ENCODE measurements at places on chromosomes 6 and 20.

- no peak for DNase-seq
Observed at GRCh38 chr6:100194535-100194934, 200.5 kb upstream of the MCHR2 start.

DNA sequence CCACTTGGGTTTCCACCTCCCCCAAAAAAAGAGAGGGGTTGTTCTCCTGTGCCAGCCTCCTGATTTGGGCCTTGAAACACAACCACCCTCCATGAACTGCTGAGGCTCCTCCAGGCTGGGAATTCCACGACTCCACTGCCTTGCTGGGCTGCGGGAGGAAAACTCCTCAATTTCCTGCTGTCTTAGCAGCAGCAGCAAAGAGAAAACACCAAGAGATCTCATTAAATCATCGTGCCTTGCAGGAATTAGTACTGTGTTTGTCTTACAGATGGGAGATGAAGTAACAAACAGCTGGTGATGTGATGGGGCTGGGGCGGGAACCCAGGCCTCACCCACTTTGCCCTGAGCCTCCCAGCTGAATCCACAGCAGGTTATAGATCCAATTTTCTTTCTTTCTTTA is 29.0 kb downstream of the BPIFB1 start:
- DNase-seq, result no peak

- no peak for DNase-seq
Observed at GRCh38 chr6:71486461-71486860, 197.8 kb downstream of the OGFRL1 start.

DNA sequence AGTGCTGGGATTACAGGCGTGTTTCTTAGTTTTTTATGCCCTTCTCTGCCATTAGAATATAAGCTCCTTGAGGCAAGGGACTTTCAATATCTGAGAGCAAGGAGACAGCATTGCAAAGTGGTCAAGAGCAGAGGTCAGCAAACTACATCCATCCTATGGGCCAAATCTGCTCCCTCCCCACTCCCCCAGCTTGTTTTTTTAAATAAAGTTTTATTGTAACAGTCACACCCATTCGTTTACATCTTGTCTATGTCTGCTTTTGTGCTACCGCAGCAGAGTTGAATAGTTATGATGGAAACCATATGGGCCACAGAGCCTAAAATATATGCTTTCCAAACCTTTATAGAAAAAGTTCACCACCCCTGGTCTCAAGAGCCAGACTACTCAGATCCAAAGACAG is 227.9 kb downstream of the EYA2 start:
- no peak for DNase-seq

GRCh38 chr20:39899881-39900280 is 789.2 kb downstream of the MAFB start:
- no peak for DNase-seq

DNA sequence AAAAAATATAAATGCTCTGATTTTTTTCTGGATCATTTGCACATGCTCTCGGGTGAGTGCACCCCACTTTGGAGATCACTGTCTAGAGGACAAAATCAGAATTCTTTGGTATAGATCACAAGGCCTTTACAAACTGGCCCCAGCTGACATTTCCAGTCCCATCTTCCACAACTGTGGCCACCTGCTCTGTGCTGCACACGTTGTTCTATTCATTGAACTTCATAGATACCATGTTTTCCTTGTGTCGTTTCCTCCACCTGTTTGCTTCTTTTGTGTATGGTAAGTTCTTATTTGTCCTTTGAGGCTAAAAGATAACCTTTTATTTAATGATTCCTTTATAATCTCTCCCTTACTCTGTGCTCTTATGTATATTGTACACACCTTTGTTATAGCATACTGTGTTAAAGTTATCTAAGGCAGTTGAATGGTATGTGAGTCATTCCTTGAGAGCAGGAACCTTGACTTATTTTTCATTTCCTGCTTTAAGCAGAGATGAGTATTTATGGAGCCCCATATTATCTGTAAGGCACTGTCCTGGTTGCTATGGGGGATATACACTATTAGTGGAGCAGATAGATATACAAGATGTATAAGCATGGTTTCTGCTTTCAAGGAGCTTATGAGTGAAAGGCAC is 12.0 kb upstream of the SLC17A5 start:
- no peak for DNase-seq

DNA sequence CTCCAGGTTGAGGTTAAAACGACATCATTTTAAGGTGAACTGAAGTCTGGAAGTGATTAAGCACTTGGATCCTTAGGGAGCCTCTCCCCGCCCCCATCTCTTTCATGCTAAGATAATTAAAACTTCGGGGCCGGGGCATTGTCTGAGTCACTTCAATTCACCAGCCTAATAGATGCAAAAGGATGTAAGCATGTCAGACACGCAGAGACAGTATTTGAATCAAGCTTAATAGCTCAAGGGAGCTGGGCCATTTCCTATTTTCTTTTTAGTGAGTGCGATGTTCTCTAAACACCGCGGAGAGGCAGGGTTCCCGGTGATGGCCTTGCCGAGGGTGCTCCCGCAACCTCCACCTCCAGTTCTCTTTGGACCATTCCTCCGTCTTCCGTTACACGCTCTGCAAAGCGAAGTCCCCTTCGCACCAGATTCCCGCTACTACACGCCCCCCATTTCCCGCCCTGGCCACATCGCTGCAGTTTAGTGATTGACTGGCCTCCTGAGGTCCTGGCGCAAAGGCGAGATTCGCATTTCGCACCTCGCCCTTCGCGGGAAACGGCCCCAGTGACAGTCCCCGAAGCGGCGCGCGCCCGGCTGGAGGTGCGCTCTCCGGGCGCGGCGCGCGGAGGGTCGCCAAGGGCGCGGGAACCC is 516 bp upstream of the IRF4 start:
- no peak for DNase-seq

GRCh38 chr6:39819676-39820075 is 27.5 kb downstream of the DAAM2 start:
- no peak for DNase-seq

- DNase-seq, result no peak
Observed at GRCh38 chr6:109799664-109800063, 108.6 kb downstream of the FIG4 start.

DNA sequence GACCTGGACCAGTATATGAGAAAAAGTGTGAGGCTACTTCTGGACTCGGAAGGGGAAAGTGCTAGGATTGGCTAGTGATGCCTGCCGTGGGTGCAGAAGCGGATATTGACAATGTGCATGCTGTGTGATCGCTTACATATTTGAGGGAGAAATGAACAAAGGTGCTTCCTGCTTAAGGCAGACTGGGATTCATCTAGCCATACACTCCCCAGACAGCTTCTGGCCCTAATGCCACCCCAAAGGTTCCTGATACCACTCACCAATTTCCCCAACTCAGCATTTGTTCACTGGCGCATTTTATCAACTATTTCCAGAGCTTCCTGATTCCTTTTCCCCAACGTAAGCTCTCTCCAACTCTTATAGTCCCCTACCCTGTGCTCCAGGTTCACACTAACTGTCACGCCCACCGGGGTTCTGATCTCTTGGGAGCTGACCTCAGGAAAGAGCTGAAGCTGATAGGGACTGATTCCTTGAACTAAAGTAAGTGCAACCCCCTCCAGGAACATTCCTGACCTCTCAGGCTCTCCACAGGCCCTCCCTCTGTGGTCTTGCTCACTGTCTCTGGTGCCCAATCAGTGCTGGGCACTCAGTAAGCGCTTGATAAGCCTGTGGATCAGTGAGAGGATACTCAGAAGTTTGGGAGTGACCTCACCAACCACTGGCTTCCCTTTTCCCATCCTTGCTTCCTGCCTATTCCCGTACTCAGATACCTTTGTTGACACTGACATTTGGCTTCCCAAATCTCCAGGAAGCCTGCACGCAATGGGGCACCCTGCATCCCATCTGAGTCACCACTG is 73.3 kb downstream of the MRPL14 start:
- no peak for DNase-seq

DNA sequence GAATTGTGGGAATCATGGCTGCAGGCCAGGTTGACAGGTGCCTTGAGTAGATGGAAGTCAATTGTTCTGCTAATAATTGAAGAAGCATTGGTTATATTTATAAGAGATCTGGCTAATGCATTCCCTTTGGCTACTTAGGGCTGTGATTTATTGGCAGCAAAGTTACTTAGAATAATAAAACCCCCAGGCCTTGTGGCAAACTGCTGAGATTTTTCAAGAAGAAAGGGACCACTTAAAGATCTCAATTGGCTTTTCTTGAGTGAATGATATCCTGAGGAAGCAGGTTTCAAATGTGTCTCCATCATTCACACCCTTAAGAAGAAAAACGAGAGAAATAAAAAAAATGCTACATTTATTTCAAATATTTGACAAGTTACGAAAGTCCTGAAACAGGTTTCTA is 27.4 kb downstream of the DDO start:
- DNase-seq, result no peak

GRCh38 chr20:32912688-32913087 is 54.0 kb downstream of the EFCAB8 start:
- no peak for DNase-seq

- DNase-seq, result no peak
Observed at GRCh38 chr6:27250277-27251111, 3.0 kb downstream of the PRSS16 start.

GRCh38 chr6:81753711-81754577 is 1.5 kb upstream of the TENT5A start:
- peak; percentile 80 for DNase-seq

DNA sequence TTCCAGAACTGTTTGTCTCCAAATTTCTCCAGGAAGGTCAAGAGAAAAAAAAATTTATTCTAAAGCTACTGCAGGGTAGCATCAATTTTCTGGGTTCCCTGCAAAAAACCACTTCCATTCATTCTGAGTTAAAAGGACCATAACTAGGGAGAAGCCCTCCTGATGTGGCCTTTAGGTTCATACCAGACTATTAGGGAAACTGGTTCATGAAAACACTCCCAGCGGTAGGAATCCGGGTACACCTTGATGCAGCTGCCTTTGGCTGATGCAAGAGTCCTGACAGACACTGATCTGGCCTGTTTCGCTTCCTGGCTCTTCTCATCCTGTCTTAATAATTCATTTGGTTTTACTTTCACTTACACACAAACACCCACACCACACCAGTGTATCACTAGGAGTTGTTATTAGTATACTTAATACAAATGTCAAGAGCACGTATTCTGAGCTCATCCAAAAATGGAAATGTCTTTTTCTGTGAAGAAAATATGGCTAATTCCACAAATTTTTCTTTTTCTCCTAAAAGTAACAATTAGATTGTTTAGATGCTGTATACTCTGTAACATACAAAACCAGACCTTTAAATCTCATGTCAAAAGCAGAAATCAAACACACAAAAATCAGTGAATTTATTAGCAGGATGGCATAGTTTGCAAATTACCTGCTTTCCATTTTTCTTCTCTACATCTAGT is 38.4 kb upstream of the ARHGAP18 start:
- DNase-seq, result peak; percentile 36

DNA sequence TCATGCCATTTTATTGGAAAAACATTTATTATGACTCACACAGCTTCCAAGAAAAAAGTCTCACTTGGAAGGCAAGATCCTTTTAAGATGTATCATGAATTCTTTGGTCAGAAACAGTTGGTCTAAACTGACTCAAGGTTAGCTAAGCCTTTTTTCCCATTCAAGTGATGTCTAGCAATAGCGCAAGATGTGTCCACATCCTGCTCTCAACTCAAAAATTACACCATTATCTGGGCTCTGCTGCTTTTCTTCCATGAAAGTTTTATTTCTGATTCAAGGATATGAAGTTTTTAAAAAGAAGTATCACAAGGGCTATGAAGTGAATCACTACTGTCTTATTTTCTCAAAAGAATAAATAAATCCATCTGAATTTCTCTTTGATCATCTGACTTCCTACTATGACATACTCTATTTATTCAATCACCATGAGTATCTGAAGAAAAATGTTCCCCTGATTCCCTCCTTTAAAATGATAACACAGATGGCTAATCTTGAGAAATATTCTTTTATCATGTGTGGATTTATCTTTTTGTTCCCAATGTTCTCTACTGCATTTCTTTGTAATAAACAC is 139.2 kb downstream of the AHI1 start:
- DNase-seq, result no peak

- no peak for DNase-seq
Observed at GRCh38 chr6:129606664-129607063, 103.3 kb downstream of the ARHGAP18 start.

- no peak for DNase-seq
Observed at GRCh38 chr20:20765696-20766365, 53.4 kb upstream of the RALGAPA2 start.

DNA sequence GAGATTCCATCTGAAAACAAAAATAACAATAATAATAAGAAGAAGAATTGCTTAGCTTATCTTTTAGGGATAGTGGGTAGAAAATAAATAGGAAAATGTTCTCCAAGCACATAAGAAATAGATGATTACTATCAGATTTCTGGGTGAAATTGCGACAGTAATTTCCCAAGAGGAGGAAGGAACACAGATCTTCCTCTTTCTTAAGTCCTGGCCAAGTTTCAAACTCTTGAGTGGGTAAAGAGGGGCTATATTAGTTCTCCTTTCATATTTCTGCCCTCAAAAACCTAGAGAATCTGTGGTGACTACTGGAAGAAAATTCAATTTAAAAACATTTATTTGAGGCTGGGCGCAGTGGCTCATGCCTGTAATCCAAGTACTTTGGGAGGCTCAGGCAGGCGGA is 63.7 kb downstream of the PHACTR2 start:
- no peak for DNase-seq

DNA sequence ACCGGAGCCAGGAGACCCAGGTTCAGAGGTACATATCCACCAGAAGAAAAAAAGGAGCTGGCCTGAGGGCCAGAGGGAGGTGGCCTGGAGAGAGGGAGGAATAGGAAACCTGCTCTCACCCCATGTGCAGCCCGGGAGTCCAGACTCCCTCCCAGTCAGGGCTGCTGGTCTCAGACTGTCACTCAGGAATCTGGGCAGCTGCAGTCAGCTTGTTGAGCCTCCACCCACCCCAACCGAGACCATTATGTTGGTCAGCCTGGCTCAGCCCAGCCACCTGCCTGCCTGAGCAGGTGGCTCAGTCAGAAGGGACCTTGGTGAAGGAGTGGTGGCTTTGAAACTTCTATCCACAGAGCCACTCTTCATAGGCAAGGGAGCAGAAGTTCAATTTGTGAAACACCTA is 53.3 kb upstream of the EPB41L1 start:
- no peak for DNase-seq

GRCh38 chr6:45704056-45704800 is 311.4 kb downstream of the CLIC5 start:
- DNase-seq, result no peak

DNA sequence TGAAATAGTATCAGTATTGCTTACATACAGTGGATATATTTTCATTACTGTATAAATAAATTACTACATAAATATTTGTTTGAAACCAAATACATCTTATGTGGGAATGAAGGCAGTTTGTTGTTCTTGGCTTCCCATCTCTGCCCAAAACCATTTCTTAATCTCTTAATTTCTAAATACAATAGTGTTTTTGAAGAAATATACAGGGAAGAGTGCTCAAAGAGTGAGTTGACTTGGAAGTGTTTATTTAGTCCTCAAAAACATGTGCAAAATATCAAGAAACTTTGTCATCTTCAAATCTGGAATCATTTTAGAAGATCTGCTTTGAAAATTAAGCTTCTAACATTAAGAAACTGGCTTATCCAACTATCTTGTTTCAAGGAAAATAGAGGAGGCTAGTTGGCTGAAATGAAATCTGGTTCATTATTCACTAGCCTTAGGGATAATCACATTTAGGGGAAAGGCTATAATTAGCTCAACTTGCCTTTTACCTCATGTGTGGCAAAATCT is 259.8 kb upstream of the FLRT3 start:
- DNase-seq, result no peak
